NB4 (cell line): ENCODE measurements at places on chromosomes 4 and X.

GRCh38 chr4:7759216-7759615 lies 180.4 kb downstream of the AFAP1 start:
- DNase-seq: peak; percentile 60

GRCh38 chr4:1024882-1025545 lies 13.6 kb downstream of the FGFRL1 start:
- no peak for DNase-seq

GRCh38 chr4:95949808-95950207 lies 109.9 kb downstream of the PDHA2 start:
- no peak for DNase-seq

GRCh38 chr4:87932718-87933141 lies 42.8 kb upstream of the SPP1 start:
- DNase-seq: no peak

- no peak for DNase-seq
Observed at GRCh38 chr4:55087009-55087912, 38.1 kb downstream of the KDR start.

DNA sequence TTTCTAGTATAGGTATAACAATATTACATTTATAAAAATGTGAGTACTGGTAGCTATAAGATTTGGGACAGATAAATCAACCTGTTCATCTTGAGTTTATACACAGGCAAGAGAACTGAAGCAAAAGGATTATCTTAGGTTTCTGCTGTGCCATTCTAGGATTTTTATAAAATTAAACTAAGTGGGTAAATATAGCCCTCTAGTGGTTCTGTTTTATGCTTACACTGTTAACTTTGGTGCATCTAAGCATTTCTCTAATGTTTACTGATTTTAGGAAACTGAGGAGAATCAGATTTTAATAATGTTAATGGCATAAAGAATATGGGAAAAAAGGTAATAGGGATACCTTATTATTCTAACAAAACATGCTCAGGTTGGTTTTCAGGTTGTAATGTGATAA lies 1.1 kb upstream of the RRH start:
- peak; percentile 21 for DNase-seq

- DNase-seq: no peak
Observed at GRCh38 chr4:106303548-106304281, 12.3 kb downstream of the TBCK start.

DNA sequence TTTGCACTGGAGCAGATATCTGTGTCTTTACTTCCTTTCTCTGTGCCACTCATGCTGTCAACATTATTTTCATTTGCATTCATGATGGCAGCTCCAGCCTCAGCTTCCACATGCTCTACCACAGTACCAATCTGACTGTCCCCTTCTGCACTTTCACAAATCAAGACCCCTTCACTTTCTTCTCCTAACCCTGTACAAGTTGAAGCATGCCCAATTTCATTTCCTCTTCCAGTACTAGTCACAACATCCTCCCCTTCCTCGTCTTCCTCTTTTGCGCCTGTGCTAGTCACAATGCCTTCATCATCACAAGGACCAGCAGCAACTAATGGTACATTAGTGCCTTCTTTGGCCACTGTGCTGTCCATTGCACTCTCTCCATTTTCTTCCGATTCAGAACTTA lies 26.5 kb downstream of the BOD1L1 start:
- peak; percentile 19 for DNase-seq

DNA sequence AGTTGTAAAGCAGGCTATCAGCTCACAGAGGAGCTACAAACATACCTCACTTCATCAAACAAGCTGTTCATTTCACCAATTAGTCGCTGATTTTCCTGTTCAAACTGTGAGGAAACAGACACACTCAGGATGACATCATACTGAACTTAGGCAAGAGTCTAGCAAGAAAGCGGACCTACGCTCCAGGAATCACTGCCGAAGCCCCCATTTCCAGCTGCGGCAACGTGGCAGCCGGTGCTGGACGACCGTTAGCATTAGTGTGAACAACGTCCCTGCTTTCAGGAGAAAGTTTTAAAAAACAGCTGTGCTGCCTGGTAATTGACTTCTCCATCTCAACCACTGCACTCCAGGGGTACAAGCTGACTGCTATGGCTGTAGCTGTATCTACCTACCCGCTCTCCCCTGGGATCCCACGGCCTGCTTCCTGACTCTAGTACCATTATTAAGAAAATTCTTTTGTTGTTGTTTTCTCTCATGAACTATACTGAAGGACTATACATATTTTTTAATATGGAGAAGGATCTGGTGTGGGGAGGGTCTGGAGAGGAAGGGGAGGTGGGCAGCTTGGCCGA lies 38.3 kb downstream of the NSG1 start:
- DNase-seq: no peak

DNA sequence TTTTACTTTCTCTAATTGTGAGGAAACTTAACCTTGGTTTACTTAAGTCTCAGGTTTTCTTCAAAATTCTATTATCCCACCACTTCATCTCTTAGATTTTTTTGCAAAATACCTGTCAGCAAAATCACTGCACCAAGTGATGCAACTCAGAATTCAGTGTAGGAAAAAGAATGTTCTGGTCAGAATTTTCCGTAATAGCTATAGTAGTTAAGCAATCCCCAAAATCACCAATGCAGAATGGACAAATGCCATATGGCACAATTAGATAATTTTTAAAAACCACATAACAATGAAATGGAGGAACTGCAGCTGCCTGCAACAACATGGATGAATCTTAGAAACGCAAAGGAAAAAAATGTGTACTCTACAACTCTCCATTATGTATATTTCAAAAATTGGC lies 373.1 kb downstream of the NAF1 start:
- no peak for DNase-seq

GRCh38 chrX:145631461-145631951 lies 186.1 kb upstream of the SLITRK2 start:
- DNase-seq: no peak

DNA sequence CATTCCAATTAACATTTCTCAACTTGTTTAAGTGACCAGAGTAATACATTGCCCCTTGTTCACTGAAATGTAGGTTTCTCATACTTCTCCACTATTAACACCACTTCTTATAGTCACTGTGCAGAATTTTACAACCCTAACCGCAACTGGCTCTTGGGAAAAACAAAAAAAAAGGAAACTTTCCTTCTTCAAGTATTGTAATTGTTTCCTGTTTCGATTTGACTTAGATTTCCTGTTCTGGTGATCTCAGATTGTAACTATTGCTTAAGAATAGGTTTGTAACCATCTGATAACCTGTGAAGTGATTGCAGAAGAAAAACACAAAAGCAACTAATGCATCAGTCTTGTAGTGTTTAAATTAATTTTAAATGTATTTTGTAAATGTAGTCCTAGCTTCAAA lies 594.7 kb upstream of the GALNT7 start:
- peak; percentile 49 for DNase-seq

GRCh38 chr4:6309777-6310176 lies 40.1 kb downstream of the WFS1 start:
- no peak for DNase-seq

GRCh38 chr4:120211408-120212015 lies 144.9 kb upstream of the MAD2L1 start:
- DNase-seq: no peak

GRCh38 chrX:68919707-68920106 lies 90.9 kb downstream of the EFNB1 start:
- DNase-seq: no peak

DNA sequence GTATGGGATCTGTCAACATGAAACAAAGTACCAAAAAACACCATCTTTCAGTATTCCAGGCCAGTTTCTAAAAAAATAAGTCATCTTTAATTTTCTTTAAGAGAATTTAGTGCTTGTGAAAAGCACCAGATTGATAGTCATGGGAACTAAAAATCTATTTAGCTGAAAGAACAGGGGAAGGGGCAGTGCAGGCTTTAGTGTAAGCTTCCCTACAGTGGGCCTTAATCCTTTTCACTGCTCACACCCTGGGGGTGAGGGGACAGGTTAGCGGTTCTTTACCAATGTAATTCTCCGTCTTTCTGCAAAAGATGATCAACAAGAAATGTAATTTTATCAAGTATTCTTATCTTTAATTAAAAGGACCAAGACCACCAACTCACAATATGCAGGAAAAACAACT lies 47.1 kb downstream of the CHIC2 start:
- DNase-seq: no peak

DNA sequence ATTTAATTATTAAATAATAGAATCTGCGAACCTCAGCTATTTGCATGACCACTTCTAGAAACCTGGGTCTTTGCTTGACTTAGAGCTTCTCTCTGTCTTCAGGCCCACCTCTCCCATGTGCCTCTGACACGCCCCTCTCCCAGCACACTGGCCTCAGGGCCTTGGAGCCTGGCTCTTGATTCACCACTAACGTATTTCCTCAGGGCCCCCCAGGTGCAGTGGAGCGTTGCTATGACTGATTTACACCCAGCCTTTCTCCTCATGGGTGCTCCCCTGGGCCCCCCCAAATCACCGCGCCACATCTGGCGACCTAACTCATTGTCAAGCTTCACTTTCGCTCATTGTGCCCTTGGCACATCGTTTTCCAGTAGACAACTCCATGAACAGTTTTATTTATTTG lies 37.9 kb upstream of the TENM3 start:
- DNase-seq: no peak
